Cerebellar nuclear complex (tissue), 1 donor: ENCODE measurements at places on chromosomes 11 and 22.

DNA sequence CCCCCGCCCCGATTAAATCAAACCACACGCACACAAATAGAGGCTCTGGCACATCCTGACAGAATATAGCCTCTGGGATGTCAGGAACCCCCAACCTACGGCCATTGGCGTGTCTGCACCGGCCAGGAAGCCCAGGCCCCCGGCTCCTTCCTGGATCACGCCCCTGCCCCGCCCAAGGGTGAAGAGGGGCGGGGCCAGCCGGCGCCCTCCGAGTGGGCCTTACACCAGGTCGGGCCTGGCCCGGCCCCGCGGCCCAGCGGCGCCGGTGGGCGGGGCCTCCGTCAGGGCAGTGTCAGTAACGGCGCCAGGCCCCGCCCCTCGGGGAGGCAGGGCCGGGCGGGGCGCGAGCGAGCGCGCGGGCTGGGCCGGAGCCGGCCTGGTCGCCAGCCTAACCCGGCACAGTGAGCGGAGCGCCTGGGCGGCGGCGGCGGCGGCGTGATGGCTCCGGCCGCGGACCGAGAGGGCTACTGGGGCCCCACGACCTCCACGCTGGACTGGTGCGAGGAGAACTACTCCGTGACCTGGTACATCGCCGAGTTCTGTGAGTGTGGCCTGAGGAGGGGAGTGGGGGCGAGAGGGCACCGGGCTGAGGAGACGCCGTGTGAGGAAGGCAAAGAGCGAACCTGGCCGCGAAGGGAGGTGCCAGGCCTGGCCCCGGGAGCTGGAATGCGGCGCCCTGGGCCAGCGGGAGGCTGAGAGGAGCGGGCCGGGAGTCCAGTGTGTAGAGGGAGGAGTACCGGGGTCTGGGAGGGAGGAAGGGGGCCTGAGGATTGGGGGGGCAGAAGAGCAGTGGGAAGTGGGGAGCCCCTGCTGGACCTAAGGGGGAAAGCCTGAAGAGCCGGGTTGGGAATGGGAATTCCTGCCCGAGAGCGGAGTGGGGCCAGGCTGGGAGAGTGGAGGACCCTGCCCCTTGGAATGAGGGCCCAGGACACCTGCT, at the start of gene ACER3:
ACER3 (plus strand) TSS at position 380 of the 937 bp plus-strand sequence; CDS start at position 439, 59 bp downstream.
- peak; percentile 29 for DNase-seq

DNA sequence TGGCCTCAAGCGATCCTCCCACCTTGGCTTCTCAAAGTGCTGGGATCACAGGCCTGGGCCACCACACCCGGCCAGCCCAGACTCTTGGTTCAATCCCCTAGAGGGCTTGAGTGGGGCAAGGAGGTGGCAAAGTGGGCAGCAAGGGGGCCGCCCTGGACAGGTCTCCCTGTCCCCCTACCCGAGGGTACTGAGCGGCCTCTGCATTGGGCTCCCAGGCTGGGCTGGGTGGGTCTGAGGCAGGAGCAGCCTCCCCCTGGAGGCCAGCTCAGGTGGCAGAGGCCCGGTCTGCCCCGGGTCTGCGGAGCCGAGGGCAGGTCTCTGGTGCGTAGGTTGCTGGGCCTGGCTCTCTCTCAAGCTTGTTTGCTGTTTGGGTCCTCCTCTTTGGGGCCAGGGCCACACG, 22.4 kb upstream of the CCDC188 start:
- no peak for DNase-seq

DNA sequence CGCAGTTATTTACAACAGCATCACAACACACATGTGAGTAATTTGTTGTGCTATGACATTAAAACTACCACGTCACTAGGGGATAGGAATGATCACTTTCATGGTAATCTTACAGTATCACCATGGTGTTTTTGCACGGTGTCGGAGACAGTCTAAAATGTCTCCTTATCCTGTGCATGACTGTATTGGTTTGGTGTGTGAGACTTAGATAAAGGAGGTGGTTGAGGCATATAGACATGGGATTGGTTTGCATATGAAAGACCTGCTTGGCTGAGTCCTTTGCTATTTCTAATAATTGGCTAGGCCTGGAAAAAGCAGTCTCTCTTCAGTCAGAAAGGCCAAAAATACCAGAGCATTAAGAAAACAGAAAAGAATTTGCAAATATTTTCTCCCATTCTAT, 30.2 kb downstream of the MSANTD4 start:
- DNase-seq = no peak

DNA sequence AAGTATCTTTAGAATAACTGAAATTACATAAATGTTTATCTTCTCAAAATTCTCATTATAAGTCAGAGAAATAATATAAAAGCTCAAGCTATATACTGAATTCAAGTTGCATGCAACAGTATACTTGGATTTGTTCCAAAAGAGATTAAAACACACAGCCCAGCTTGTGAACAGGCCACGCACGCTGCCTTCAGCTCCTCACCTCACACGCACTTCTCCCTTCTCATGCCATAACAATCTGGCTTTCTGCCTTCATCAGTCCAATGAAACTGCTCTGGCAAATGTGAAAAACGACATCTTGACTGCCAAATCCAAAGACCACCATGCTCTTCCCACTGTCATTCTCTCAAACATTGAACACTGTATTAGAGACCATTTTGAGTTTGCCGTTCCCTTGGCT, 22.1 kb downstream of the ATP6V1E1 start:
- DNase-seq = no peak

DNA sequence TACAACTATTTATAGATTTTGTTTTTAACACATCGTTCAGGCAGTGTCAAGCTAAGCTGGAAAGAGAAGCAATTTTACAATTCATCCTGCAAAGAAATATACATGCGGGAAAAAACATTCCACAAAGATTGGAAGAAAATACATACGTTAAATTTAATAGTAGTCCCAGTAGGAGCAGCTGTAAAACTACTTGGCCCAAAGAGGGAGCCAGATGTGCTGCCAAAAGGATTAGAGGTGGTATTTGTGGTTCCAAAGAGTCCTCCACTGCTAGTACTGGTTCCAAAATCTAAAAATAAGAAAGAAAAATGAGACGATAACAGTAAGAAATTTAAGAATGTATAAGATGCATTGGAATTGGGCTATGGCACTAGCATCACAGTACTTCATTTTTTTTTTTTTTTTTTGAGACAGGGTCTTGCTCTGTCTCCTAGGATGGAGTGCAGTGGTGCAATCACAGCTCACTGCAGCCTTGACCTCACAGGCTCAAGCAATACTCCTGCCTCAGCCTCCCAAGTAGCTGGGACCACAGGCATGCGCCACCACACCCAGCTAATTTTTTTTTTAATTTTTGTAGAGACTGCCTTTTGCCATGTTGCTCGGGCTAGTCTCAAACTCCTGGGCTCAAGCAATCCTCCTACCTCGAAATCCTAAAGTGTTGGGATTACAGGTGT, 21.5 kb downstream of the NUP98 start:
- no peak for DNase-seq

DNA sequence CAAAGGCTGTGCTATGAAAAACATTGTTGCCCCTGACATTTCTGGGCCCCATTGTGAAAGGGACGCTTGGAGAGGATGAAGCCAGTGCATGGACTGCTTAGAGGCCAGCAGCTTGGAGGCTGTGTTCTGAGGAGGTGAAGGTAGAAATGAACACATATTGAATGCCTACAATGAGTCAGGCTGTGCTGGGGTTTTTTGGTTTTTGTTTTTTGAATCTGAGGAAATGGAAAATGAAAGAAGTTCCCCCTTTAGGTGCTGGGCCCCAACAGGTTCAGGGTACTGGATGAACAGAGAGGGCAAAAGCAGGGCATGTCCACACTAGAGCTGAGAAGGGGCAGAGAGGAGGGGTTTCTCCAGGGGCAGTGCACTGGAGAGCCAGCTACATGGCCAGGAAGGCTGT, 166.1 kb upstream of the API5 start:
- no peak for DNase-seq

DNA sequence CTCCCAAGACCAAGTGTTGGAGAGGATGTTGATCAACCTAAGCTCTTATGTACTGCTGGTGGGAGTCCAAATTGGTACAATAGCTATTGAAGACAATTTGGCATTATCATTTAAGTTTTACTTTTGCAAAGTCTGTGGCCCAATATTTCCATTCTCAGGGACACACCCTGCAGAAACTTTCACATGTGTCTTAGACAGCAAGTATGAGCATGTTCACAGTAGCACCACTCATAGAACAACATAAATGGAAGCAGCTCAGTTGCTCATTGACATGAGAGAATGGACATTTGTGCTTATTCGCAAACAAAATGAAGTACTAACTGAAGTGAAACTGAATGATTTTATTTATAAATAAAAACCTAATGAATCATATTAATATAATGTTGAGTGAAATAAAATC, 135.5 kb downstream of the NOX4 start:
- no peak for DNase-seq

DNA sequence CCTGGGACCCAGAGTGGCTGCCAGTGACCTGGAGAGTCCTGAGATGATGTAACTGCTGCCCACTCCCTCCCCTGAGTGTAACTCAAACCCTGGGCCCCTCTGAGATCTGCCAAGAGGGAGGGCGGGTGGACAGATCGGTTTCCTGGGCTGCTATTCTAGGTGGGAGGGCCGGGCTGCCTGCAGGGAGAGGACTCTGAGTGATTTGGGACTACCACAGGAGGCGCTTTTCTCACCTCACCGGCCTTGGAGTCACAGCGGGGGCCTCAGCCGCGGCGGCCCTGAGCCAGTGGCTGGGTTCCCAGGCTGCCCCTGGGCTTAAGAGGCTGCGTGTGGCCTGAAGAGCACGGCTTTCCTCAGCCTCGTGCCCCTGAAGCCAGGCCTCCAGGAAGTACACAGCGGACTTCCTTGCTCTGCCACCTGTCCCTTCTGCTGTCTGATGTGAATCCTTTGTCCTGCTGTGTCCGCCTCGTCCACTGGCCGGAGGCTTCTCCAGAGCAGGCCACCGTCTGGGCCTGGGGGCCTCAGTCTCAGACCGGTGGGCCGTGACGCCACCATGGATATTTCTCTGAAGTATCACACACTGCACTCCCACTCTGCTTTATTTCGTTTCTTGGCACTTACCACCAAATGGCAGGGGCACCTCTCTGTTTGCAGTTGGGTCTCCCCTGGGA, 11.5 kb downstream of the RELT start:
- DNase-seq = no peak

- DNase-seq = no peak
Observed at GRCh38 chr22:19884954-19885751, 30.5 kb upstream of the GNB1L start.
